ENCODE measurements at places on chromosomes 2 and 18.
A peak's percentile ranks its signal among the peaks of the same experiment; 100 is the strongest.

GRCh38 chr2:64492821-64493220 lies 31.3 kb upstream of the AFTPH start:
- no peak for DNase-seq

GRCh38 chr2:232551250-232551638 lies 755 bp downstream of the EIF4E2 start:
- peak; percentile 29 for DNase-seq

GRCh38 chr2:212677466-212677865 lies 138.9 kb upstream of the ERBB4 start:
- DNase-seq: no peak

DNA sequence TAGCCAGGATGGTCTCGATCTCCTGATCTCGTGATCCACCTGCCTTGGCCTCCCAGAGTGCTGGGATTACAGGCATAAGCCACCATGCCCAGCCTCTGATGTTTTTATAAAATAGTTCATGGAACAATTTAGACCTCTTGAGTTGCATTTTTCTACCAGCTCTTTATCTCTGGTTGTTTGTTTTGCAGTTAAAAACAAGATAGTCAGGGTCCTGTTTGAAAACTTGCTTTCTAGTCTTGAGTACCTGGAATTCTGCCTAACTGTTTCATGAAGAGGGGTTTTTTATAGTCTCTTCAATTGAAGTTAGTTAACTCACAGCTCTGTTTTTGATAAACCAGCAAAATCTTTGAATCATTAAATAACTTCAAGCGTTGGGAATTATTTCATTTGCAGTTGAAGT lies 244.8 kb downstream of the PARD3B start:
- DNase-seq: no peak

DNA sequence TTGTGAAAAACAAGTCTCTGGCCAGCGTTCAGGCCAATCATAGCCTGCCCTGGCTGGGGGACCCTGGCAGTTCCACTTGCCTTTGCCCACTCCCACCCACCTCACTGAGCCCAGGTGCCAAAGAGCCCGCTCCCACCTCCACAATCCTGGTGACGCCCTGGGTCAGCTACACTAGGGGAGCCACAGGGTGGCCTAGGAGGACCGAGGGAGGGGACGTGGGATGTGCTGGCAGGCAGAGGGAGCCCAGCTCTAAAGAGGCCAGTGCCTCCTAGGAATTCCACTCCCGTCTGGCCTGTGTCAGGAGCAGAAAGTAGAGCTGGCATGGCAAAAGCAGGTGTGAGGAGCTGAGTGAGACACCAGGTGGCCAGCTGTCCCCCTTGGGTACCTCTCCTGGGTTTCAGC lies 49.3 kb downstream of the TNS1 start:
- DNase-seq: no peak

DNA sequence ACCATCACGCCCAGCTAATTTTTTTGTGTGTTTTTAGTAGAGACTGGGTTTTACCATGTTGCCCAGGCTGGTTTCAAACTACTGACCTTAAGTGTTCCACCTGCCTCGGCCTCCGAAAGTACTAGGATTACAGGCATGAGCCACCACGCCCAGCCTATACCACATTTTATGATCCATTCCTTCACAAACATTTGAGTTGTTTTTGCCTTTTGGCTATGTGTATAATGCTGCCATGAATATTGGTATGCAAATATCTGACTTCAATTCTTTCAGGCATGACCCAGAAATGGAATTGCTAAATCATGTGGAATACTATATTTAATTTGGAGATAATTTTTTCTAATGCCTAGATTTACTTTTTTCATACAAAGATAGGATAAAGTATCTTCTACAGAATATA lies 68.6 kb downstream of the TTC27 start:
- DNase-seq: no peak

GRCh38 chr2:133495226-133495625 lies 73.0 kb downstream of the NCKAP5 start:
- DNase-seq: no peak

DNA sequence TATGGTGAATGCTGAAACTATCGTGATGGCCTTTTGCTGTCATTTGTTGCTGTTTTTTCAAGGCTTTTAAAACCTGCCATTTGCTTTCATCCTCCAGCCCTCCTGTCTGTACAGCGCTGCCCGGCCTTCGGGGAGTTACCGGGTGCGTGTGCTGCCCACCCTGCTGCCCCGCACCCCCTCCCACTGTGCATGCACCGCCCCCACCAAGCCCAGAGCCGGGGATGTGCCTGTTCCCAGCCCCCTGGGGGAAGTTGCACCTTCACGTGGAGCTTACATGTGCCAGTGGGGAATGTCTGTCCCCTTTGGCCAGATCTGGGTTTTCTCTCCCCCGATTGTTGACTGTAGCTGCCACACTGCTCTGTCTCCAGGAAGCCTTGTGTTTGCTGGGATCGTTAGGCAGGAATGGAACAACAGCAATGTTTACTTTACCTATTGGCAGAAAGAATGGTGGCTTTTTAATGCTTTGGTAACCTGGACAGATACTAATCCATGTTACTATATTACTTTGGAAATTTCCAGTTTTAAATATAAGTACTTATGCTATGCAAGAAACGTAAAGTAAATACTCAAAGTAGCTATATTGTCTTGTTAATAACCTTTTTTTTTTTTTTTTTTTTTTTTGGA lies 64.8 kb upstream of the RBM44 start:
- DNase-seq: no peak

Data from AML-193 (cell line).